ENCODE measurements at places on chromosomes 2 and 18.

DNA sequence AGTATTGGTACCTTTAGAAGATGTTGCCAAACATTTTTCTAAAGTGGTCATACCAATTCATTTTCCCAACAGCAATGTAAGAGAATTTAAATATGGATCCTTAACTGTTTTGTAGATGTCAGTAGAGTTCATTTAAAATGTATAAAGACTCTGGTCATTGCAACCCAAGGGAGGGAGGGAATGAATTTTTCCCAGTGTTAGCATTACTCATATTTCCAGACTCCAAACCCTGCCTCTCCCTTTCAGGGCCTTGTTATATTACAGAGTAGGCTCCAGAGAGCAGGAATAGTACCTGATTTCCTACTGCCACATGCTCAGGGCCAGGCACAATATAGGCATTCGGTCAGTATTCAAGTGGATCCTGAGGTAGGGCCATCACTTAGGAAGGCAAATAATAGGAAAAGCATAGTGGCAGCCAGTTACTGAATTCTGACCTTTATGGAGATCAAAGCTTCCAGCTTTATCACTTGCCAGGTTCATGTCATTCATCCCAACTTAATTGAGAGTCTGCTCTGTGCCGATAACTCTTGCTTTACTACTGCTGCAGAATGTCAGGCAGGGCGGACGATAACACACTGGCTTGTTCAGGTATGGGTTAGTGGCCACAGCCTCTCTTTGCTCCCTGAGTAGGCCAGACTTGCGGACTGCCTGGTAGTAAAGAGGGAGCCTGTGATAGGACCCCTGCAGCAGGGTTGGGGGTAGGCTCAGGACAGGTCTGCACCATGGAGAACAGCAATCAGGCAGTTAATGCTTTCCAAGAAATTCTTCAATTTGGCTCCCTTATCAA lies 75.3 kb downstream of the OSBPL6 start:
- no peak for DNase-seq

GRCh38 chr18:49814147-49814499 lies 790 bp upstream of the ACAA2 start:
- DNase-seq = peak; percentile 85

GRCh38 chr2:217864963-217865772 lies 137.6 kb downstream of the TNS1 start:
- DNase-seq = no peak

DNA sequence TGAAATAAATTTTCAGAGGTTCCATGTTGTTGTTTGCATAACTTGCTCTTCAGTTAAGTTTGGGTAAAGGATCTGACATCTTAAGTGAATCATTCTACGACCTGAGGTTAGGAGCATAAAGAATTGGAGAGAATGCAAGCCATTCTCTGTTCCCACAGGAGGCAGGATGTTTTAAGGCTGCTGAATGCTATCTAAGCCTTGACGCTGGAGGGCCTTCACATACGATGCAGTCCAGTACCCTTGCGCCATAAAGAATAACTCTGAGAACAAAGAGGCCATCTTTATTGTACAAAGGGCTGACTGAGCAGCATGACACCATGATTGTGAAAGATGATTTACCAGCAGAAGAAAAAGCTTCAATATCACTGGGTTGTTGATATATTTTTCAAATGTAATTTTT lies 198.4 kb downstream of the NYAP2 start:
- DNase-seq = no peak

- no peak for DNase-seq
These were observed 690.4 kb upstream of the HS6ST1 start for GRCh38 chr2:129008881-129009554.

DNA sequence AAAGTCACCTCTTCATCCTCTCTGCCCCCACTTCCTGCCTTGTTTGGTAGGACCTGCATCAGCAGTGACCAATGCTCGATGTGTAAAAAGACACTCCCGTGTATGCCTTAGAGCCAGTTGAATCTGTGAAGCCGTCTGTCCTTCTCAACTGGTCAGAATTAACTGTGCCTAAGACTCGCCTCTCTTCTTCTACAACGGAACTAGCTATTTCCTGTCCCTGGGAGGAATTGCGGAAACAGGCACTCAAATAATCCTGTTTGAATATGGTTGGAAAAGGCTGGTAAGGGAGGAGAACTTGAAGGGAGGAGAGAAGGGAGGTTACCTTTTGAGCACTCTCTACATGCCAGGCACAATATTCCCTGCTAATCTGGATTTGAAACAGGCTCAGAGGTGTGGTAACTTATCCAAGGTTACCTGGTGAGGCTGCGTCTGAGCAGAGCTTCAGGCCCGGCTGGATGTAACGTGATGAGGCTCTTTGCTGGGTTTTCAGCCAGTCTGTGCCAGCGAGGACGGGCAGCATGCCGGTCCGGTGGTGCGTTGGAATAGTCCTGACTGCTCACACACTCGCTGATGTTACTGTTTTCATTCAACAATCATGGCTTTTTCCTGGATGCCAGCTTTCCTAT lies 127.0 kb downstream of the FAM168B start:
- DNase-seq = no peak

- no peak for DNase-seq
These were observed 1.3 kb upstream of the PRSS56 start for GRCh38 chr2:232518844-232519243.

DNA sequence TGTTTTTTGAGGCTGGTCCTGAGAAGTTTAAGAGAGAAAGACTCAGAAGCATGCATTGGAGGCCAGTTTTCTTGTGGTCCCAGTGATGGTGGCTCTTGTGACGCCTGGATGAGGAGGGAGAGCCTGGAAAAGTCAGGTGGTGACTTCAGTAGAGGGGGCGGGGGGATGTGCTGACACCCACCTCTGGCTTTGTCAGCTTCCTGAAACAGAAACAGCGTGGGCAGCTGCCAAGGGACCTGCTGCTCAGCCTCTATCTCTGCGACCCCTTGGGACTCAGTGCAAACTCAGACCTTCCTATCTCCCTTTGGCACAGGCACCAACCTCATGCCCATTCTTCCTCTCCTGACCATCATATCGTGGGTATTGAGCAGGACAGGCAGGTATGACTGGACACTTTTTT lies 6.4 kb downstream of the TGFBRAP1 start:
- no peak for DNase-seq

GRCh38 chr2:105744909-105745853 lies at the start of gene NCK2:
TSS of gene NCK2 (plus strand) at chr2:105744912. CDS start at chr2:105855064, 110,152 bp downstream.
- peak; percentile 22 for DNase-seq

DNA sequence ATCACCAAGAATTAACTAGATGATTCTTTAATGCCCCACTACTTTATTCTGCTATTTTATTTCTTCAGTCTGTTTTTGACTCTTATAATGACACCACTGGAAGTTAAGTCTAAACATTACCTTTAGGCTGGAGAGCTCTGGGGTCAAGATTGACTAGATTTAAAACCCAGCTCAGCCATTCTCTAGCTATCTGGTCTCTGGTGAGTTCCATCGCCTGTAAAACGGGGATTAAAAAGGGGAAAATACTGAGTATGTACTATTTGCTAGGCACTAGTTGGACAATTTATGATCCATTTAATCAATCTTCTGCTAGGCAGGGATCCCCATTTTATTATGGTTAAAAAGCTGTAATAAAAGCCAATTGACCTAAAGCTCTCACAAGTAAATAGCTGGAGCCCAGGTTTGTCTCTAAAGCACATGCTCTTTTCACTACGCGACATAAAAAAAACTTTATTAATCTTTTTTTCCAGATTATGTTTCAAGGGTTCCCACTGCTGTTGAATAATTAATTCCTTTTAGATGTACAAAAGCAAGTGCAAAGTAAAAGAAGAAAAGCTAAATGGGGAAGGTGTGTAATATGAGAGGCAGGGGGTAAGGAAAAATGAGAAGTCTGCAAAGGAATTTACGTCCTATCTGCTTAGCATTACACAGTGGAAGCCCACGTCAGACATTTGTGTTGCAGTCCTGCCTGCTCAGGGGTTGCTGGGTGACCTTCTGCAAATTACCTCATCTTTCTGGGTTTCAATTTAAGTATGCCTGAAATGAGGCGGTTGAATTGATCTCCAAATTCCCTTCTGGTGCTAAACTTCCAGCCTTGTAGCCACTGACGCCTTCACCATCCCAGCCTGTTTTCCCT lies 918 bp upstream of the NABP1 start:
- no peak for DNase-seq

DNA sequence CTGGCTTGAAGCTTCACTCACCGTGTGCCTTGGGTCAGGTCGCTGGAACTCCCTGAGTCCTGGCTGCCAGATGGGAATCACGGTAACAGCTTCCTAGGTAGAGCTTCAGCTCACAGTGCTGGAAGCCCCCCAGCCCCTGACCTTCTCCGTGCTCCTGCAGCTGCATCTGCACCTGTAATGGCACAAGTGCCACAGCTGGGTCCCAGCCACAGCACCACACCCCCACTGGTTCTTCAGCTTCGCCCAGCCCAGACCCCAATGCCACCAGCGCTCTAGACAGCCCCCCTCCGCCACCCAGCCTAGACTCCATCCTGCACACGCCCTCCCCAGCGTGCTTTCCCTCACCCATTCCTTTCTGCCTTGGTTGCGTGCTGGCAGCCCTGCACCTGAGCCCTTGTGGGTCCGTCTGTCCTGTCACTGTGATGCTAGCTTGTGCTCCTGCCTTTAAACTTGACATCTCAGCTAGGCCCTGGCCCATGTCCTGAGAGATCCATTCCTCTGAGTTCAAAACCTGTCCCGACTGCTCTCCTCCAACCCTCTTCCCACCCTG lies 7.6 kb upstream of the ESPNL start:
- DNase-seq = no peak

- DNase-seq = no peak
These were observed 117.8 kb upstream of the NRP2 start for GRCh38 chr2:205564346-205565141.

DNA sequence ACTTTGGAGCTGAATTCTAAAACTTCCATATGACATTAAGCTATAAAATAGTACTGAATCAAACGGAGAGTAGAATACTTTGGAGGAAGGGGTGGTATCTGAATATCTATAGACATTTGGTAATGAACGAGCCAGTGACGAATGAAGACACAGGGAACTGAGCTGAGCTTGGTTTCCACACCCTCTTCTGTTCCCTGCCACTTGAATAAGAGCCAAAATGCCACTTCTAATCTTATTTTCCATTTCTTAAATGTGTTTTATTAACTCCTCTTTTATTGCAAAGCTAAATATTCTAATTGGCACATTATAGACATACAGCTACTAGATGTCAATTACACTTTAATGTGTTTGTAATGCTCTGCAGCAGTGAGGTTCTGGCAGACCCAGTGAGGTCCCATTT lies 76.1 kb downstream of the AFF3 start:
- DNase-seq = no peak

- DNase-seq = no peak
These were observed 37.8 kb upstream of the ZNF397 start for GRCh38 chr18:35203067-35203466.

- no peak for DNase-seq
These were observed 169.1 kb downstream of the ATAD2B start for GRCh38 chr2:23757686-23758433.

DNA sequence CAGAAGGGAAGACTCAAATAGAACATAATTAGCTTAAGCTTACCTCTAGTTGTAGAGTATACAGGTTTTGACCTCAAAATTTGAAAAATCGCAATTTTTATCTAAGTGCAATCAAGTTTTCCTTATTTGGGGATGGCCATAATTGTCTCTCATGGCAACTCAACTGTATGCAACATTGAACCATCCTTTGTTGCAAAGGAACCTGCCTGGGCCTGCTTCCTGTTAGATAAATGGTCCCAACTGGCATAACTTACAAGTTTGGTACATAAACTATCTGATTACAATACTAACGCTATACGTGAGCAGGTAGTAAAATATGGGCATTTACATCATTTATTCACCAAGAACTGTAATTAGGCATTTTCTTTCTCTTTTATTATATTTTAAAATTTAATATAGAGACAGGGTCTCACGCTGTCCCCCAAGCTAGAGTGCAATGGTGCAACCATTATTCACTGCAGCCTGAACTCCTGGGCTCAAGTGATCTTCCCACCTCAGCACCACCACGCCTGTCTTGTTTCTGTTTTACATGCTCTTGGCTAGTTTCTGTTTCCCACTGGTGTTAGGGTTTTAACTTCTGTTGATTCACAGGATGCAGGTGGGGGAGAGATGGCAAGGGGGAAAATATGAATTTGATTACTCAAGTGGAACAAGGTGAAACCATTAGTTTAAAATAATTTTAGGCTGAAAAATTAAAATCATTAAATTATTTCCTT lies 55.3 kb upstream of the B3GNT2 start:
- no peak for DNase-seq

DNA sequence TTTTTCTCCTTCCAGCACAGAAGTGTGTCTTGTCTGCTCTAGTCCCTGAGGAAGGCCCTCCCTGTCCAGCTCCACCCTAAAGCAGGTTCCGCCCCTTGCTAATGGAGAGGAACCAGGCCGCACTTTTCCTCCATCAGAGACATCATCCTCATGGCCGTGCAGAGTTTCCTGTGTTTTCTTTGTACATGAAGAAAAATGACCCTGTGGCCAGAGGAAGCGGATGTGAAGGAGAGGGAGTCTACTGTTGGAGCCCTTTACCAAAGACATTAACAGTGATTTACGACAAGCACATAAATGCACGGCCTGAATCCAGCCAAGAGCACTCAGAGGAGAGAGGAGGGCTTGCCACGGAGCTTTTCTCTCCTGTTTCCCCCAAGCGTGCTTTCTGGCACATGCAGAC lies 109.5 kb downstream of the RNF144A start:
- peak; percentile 64 for DNase-seq

DNA sequence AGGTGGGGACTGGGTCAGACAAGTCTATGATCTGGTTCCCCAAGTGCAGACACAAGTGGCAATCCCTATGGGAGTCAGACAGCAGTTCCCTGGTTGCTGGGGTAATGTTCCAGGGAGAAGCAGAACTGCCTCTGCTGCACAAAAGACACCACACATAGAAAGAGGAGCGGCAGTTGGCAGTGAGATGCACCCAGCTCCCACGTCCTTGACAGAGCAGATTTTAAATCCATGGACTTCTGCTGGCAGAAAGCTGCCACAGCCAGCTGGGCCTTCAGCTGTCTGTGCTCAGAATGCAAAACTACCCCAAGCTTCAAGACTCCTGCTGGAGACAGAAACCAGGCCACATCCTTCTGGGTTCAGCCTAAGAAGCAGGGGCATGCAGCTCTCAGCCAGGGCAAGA lies 147.2 kb downstream of the ETAA1 start:
- no peak for DNase-seq

DNA sequence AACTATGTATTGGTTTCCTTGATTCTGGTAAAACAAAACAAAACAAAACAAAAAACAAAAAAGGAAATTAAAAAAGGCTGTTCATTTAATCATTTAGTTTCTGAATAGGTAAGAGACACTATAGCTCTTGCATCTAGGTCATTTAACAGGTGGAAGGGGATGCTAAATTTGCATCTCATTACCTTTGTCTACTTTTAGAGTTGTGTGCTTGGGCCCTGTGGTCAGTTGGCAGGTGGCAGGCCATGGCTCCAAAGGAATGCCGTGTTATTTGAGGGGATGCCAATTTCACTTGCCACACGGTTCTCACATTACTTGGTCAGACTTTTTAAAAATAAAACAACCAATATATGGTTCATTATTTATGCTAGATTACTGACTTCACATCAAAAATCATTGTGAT lies 9.2 kb downstream of the GALNT13 start:
- DNase-seq = no peak

- no peak for DNase-seq
These were observed 948.7 kb downstream of the TSN start for GRCh38 chr2:122704109-122704563.

GRCh38 chr2:172370821-172371455 lies 56.4 kb upstream of the ITGA6 start:
- no peak for DNase-seq
